ENCODE measurements at places on chromosomes 16 and 17. TPM values are rescaled to one million over a fixed set of nuclear protein-coding genes. Genes with fewer than 3 reads are reported as not detected.

GRCh38 chr16:58551496-58551895 lies 36.2 kb downstream of the SETD6 start:
- DNase-seq = no peak

DNA sequence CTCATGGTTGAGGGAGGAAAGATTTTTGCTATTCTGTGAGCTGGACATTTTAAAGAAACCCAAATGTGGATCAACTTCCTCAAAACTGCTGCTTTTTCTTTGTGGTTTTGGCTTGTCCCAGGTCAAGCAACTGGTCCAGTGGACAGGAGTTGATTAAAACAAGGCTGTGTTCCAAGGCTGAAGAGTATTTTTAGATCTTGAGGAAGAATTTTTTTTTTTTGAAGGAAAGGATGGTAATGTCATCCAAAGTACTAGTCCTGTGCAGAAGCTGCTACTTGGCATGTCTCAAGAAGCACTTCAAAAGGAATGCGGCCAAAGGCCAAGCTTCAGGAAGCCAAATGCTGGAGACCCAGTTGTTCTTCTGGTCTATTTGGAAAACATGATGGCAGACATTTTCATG lies 8.0 kb upstream of the MYH2 start:
- DNase-seq = no peak

HSD11B2 gene
- total RNA-seq = not detected

ITGAD gene
- total RNA-seq = not detected

TEKT1 gene
- not detected for total RNA-seq

C16orf89 gene
- not detected for total RNA-seq

RABEP2 gene
- total RNA-seq = 25.6 TPM

ATF7IP2 gene
- total RNA-seq = 75.1 TPM

RHBDF2 gene
- 119 TPM for total RNA-seq

All from naive thymus-derived CD4-positive, alpha-beta T cell (primary cell).